ENCODE measurements at places on chromosomes 1 and 21.
A peak's percentile ranks its signal among the peaks of the same experiment; 100 is the strongest.

GRCh38 chr21:44658913-44659595 lies 1.3 kb downstream of the KRTAP12-3 start:
- DNase-seq: no peak

- DNase-seq: no peak
Measured at GRCh38 chr1:31548534-31548906, 27.8 kb upstream of the TINAGL1 start.

- no peak for DNase-seq
Measured at GRCh38 chr1:211842518-211842917, 12.0 kb upstream of the LPGAT1 start.

GRCh38 chr1:150259758-150260669 lies 2.4 kb downstream of the CA14 start:
- DNase-seq: peak; percentile 84

DNA sequence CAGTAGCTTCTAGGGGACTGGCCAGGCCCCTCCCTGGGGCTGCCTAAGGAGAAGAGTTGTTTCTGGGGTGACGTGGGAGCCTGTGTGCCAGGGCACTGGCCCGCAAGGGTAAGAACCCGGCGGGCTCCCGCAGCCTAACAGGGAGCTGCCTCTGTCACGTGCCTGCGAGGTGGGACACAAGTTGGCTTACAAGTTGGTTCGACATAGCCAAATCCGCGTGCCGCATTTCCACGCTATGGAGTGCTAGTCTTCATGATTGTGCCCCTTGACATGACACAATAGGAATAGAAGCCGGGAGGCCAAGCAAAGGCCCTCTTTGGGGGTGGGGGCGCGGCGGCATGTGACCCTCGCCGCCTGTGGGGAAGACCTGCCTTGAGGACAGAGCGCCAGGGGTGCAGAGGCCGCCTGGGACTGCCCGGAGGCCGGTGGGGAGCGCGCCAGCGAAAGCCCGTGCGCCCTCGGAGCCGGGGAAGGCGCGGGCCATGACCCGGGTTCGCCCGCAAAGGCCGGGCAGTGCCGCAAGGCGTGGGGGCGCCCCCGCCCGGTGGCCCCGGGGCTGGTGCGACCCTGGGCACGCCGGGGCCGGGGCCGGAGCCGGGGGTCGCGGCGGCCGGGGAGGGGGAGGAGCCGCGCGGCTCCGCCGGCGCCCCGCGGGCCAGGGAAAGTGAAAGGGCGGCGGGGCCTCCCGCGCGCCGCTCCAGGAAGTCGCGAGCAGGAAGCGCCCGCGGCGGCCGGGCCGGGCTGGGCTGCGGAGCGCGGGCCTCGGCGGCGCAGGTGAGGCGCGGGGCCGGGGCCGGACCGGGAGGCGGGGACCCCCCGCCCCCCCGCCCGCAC lies at the start of gene SLC37A1:
Gene SLC37A1, plus strand, starts transcription at position 702 of the 834 bp plus-strand sequence. CDS start 4,603 bp downstream, outside the sequence.
- peak; percentile 60 for DNase-seq

- no peak for DNase-seq
Measured at GRCh38 chr1:31564606-31564989, 11.7 kb upstream of the TINAGL1 start.

DNA sequence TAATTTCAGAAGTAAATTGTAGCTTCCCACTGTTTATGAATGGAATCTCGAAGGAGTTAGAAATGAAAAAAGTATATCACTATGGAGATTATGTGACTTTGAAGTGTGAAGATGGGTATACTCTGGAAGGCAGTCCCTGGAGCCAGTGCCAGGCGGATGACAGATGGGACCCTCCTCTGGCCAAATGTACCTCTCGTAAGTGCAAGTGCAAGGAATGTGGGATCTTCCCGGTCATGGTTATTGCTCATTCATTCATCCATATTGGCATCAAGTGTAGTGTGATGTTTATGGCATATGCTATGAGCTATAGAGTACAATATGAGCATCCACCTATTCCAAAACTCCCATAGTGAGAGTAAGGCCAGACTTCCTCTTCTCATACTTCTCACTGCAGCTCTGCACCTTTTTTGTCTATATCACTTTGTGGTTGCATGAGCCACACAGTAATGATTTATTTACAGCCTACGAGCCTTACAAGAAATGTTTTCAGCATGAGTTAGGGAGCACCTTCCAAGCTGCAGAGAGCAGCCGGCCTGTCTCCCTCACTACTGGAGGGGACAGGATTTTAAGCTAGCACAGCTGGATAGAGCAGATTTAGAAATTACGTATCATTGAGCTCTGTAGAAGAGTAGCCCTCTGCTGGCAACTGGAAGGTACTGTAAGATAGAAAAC lies 24.9 kb upstream of the CR1L start:
- no peak for DNase-seq

DNA sequence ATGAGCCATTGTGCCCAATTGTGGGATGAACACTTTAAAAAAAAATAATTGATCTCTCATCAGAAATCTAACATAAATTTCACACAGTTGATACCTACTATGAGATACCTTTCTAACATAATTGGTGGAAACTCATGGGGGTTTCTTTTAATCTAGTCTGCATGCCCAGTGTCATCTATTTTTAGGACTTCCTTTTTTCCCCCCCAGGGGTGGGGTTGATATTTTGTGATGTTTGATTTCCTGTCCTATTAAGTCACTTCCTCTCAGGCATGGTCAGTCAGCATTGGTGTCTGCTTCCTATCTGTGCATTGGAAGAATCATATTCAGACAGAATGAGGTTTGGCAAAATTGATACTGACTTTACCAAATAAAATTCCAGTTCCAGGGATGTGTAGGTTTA lies 21.5 kb downstream of the NFYC start:
- no peak for DNase-seq

DNA sequence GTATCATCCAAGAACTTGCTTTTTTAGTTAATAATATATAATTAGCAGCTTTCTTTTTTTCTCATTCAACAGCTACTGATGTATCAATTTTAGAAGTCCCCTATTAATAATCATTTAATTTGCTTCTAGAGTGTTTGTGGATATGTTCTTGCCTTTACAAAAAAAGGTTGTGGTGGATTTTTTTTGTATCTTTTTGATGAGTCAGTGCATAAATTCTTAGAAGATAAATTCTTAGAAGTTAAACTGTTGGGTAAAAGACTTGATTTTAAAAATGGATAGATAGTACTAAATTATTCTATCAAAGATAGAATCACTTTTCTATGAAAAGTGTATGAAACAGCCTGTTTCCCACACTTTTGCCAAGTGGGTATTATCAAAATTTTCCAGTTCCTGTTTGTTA lies 11.9 kb downstream of the FGGY start:
- DNase-seq: no peak

- DNase-seq: no peak
Measured at GRCh38 chr1:58325866-58326265, 220.7 kb downstream of the OMA1 start.

DNA sequence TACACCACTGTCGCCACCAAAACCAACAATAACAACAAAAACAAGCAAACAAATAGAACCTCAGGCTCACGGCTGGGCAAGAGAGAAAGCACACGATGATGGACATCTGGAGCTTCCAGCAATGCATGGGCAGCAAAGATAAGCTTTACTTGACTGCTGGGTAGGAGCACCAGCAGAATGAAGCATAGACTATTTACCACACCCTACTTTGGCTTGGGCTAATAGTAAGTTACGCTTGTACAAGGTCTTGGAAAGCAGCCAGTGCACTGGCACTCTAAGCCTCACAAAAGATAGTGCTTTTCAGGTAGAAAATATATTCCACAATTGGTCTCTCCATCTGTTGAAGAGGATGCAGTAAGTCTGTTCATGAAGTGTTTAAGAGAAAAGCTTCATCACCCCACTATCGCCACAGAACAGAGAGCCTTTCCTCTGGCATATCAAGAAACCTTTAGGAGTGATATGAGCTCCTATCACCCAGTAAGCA lies 13.6 kb downstream of the ADIPOR1 start:
- no peak for DNase-seq

DNA sequence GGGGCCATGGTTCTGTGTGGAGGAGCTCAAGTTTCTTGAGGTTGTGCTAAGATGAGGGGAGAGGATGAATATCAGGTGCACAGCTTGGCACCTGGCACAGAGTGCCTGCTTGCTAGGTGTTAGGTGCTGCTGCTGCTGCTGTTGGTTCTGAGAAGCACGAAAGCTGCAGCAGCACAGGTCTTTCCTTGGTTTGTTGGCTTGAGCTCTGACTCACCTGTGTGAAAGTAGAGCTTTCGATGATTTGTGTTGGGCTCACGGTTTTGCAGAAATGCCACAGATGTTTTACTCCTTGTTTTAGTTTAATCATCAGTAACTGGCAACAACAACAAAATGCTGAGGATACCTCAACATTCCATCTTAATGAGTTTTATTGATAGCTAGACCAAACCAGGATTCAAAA lies 221.6 kb downstream of the BRINP2 start:
- DNase-seq: no peak

- no peak for DNase-seq
Measured at GRCh38 chr1:43065616-43066399, 106.3 kb downstream of the EBNA1BP2 start.

- no peak for DNase-seq
Measured at GRCh38 chr1:155122308-155122707, 5.4 kb upstream of the EFNA1 start.

- DNase-seq: no peak
Measured at GRCh38 chr1:67171574-67171955, 5.3 kb downstream of the IL23R start.

DNA sequence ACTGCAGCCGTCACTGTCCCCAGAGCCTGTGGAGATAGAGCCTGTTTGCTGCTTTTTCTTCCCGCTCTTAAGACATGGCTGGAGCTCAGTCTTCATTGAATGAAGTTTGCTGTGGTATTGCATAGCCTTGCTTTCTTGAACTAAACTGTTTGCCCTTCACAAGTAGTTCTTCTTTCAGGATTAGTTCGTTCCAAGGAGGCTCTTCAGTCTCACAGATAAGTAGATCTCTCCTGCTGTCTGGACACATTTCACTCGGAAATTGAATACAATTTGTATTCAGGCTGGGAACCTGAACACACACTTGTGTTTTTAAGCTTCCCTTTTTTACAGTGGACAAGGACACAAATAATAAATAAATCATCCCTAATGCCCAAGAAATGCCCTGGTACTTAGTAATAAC lies 34.7 kb downstream of the IFNAR1 start:
- DNase-seq: no peak

- DNase-seq: no peak
Measured at GRCh38 chr1:204254031-204254661, 40.4 kb upstream of the GOLT1A start.

GRCh38 chr1:233869680-233870079 lies 34.8 kb upstream of the SLC35F3 start:
- DNase-seq: no peak

- DNase-seq: no peak
Measured at GRCh38 chr1:150295476-150295875, 1.8 kb downstream of the MRPS21 start.
